Spinal cord (tissue), 10 donors: ENCODE measurements at places on chromosomes 4 and X.

- DNase-seq = no peak
Observed at GRCh38 chr4:113682730-113683537, 78.6 kb downstream of the CAMK2D start.

GRCh38 chr4:170420255-170420693 lies 330.5 kb upstream of the AADAT start:
- DNase-seq = no peak

GRCh38 chrX:124641737-124642491 lies 295.6 kb downstream of the SH2D1A start:
- DNase-seq = no peak

DNA sequence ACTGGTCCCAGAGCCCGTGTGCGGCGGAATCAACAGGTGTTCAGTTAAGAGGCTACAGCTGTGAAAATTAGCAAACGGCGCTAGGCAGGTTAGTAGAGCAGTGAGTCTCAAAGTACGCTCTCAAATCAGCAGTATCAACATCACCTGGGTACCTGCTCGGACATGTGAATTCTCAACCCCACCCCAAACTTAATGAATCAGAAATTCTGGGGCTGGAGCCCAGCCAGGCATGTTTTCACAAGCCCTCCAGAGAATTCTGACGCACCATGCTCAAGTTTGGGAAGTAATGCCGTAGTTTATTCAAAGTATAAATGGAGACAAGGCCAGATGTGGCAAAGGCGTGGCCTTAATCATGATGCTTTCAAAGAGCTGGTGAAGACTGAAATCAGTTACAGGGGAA lies 58.2 kb upstream of the PTCHD1 start:
- DNase-seq = no peak

GRCh38 chr4:114649908-114650307 lies 51.3 kb downstream of the UGT8 start:
- DNase-seq = peak; percentile 20

GRCh38 chr4:128335541-128335940 lies 47.9 kb upstream of the PGRMC2 start:
- DNase-seq = no peak

DNA sequence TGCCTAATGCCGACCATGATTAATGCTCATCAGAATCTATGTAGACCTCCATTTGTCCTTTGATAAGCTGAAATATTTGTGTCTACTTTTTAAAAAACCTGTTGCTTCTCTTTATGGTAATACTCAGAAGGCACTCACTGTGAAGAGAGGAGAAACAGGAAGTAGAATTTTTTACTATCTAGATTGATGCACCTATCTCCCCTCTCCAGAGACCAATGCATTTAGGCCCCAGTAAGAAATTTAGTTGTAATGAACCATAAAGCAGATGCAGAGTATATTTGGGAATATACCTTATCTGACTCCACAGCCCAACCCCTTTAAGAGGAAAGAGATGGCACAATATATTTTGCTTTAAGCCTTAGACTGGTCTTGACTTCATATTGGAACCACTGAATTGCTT lies 11.1 kb downstream of the TBL1X start:
- DNase-seq = no peak

- no peak for DNase-seq
Observed at GRCh38 chr4:30866346-30866745, 146.2 kb downstream of the PCDH7 start.

DNA sequence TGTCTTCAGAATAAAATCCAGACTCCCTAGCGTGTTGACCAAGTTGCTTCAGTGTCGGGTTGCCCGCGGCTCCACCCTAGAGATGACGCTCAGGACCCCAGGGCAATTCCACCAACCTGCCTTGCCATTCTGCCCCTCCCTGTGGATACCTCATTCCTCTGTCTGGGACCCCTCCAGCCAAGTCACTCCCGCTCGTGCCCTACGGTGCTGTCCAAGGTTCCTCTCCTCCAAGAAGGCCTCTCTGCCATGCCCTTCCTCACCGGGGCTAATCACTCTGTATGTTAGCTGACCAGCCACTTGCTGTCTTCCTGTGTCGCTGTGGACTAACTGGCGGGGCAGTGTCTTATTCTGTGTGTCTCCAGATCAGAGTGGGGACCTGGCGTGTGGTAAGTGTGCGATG lies 46.6 kb downstream of the TENM3 start:
- no peak for DNase-seq

DNA sequence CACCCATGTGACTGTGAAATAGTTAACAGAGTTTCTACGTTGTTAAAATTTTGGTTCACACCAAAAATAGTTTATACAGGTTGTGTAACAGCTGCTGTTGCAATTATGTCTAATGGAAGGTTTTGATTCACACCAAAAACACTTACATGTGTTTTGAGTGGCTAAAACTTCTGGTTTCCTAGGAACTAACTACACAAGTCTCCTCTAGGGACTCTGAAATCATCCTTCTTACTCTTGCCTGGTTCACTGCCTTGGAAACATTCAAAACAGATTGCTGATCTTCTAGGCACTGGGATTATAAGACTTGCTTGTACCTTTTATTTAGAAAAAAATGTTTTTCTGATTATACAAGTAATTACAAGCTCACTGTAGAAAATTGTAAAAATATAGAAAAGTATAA lies 14.9 kb upstream of the MORC4 start:
- no peak for DNase-seq

DNA sequence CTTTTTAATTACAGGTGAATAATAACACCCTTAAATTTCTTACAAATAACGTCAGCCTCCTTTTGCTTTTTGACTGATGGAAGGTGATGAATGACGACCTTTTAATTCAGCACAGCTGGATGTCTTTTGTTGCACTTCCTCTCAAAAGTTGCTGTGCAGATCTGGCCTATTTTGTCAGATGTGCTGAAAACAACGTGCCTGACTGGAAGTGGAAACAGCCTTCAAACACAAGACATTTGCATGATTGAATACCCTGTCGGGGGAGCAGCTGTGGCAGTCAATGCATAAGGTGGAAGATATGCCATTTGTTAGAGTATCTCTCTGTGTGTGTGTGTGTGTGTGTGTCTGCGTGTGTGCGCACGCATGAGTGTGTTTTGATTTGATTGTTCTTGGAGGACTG lies 579.7 kb downstream of the SPRY1 start:
- peak; percentile 43 for DNase-seq

- DNase-seq = no peak
Observed at GRCh38 chr4:55214172-55214571, 88.8 kb upstream of the KDR start.

DNA sequence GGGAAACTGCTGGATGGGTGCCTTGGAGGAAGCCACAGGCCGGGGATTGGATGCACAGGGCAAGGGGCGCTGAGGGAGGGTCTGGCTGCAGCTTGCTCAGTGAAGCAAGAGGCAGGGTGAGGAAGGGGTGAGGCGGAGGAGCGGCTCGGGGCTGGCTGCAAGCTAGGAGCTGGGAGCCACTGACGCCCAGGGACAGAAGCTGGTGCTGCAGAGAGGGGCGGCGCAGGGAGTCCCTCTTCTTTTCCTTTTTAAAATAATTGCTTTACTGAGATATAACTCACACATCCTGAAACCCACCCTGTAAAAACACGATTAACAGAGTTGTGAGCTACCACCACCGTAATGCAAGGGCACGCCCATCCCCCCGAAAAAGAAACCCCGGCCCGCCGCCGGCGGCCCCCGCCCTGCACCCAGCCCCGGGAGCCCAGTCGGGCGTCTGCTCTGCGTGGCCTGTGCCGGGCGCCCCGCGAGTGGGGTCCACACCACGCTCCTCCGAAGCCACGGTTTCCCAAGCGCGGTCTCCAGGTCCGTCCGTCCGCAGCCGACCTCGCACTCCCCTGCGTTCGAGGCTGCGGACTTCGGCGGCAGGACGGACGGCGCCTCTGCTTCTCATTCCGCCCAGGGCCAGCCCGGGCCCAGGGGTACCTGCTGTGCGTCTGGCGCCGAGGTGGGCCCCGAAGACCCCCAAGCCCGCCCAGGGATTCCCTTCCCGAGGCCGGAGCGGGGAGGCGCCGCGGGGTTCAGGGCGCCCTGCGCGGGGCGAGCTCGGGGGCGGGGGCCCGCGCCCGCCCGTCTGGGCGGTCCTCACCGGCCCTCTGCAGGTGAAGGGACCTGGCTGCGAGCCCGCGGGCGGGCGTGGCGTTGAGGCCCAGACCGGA lies 866 bp upstream of the UVSSA start:
- DNase-seq = no peak

GRCh38 chrX:47061238-47061919 lies 16.9 kb upstream of the RGN start:
- DNase-seq = no peak

- peak; percentile 59 for DNase-seq
Observed at GRCh38 chr4:575281-576141, 584 bp downstream of the TMEM271 start.
